ENCODE measurements at places on chromosomes 2 and 18.

- no peak for DNase-seq
These were observed 5.2 kb downstream of the MRPL35 start for GRCh38 chr2:86204458-86204857.

GRCh38 chr2:8120506-8120860 is 561.4 kb upstream of the ID2 start:
- DNase-seq, result no peak

DNA sequence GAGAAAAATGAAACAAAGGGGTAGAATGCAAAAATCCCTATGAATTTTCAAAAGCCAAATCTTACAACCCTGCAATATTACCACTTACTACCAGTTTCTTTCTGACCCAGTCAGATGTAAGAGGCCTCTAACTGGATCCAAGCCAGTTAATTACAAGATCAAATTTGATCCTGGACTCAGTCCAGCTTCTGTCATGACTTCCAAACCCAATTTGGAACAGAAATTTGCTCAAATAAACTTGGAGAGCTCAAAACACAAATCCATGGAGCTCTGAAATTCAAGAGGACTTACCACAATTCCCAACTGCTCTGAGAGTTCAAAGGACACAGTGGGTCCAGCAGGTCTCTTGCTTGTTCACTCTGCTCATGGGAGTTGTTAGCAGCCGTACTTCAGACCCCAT is 1271.7 kb upstream of the SLC39A10 start:
- no peak for DNase-seq

DNA sequence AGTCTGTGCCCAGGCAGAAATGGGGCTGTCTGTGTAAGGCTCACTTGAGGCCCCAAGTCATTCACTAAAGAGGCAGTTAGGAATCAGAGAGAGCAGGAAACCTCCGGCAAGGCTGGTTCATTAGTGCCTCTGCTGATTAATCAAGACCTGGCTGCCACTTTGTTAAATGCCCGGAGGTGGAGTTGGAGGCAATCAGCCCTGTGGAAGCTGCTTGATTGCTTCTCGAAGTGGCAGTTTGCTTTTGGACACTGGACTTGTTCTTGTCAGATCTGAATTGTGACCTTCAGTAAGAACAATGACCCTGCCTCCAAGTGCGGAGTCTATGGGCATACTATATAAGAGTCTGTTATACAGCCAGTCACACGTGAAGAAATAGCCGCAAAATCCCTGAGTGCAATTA is 183.9 kb upstream of the LINC00305 start:
- DNase-seq, result no peak

- DNase-seq, result no peak
These were observed 14.3 kb upstream of the MAP3K2 start for GRCh38 chr2:127401757-127402695.

- DNase-seq, result no peak
These were observed 146.0 kb upstream of the SERTAD2 start for GRCh38 chr2:64799592-64800252.

DNA sequence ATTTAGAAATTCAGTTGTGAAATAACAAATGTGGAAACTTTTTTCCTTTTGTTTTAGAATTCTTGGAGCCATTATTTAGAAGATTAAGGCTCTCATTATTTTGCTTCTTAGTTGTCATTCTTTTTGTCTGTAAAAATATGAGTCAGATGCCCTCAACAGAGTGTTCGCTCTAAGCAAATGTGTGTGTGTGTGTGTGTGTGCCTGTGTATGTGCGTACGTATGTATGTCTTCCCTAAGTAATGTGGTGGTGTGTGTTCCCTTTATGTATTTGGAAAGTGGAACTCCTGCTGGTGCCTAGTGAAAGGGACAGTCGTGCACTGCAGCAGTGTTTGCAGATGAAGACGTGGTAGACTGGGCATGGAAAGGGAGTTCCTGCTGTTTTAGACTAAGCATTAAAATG is 27.5 kb downstream of the ZNF407 start:
- peak; percentile 28 for DNase-seq

DNA sequence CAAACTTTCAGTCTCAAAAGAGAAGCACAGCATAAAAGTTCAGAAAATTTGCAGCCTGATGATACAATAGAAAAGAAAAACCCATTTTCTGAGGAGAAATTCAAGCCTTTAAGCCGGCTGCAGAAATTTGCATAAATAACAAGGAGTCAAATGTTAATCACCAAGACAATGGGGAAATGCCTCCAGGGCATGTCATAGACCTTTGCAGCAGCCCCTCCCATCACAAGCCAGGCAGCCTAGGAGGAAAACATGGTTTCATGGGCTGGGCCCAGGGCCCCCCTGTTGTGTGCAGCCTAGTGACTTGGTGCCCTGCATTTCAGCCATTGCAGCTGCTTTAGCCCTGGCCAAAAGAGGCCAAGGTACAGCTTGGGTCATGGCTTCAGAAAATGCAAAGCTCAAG is 54.1 kb upstream of the CAVIN2 start:
- DNase-seq, result no peak

GRCh38 chr2:109184368-109184767 is 55.4 kb downstream of the SH3RF3 start:
- no peak for DNase-seq

- DNase-seq, result peak; percentile 28
These were observed 1.3 kb upstream of the SMAD2 start for GRCh38 chr18:47931718-47932103.

GRCh38 chr2:132850688-132851087 is 180.7 kb upstream of the LYPD1 start:
- no peak for DNase-seq

- DNase-seq, result no peak
These were observed 75.3 kb downstream of the COMMD1 start for GRCh38 chr2:61980758-61981157.

DNA sequence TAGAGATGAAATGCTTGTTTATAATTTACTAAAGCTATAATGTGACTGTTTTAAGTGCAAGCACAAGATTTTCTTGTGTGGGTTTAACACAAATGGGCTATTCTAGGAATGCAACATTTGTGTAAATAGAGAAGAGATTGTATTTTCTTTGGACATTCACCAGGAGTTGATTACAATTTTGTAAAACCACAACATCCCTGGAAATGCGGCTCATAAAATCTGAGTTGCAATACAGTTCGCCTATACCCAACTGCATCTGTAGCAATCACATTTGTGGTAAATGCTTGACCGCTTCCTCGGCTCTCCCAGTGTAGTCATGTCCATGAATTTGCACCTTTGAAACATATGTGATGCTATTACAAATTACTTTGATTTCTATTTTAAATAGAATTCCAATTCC is 348.7 kb upstream of the CDH20 start:
- DNase-seq, result peak; percentile 93

GRCh38 chr2:173652767-173653431 is 298.2 kb downstream of the CDCA7 start:
- DNase-seq, result peak; percentile 96

DNA sequence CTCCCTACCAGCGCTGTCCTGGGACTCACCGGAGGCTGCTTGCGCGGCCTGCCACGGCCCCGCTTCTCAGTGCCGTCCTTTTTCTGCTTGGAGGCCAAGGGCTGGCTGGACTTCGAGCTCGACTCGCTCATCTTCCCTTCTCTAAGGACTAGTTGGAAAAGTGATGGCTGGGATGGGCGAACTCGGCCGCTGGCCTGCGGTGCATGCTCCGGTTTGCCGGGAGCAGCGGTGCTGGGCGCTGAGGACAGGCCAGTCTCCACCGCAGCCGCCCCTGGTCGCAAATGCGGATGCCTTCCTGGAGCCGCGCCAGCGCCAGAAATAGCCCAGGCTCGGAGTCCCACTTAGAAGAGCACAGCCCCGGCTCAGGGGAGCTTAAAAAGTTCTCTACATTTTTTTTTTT is 3.1 kb downstream of the C2orf81 start:
- DNase-seq, result no peak

- no peak for DNase-seq
These were observed 31.9 kb downstream of the ACKR3 start for GRCh38 chr2:236601316-236602202.

GRCh38 chr2:121650315-121650930 is 1.2 kb upstream of the CLASP1 start:
- DNase-seq, result peak; percentile 29

DNA sequence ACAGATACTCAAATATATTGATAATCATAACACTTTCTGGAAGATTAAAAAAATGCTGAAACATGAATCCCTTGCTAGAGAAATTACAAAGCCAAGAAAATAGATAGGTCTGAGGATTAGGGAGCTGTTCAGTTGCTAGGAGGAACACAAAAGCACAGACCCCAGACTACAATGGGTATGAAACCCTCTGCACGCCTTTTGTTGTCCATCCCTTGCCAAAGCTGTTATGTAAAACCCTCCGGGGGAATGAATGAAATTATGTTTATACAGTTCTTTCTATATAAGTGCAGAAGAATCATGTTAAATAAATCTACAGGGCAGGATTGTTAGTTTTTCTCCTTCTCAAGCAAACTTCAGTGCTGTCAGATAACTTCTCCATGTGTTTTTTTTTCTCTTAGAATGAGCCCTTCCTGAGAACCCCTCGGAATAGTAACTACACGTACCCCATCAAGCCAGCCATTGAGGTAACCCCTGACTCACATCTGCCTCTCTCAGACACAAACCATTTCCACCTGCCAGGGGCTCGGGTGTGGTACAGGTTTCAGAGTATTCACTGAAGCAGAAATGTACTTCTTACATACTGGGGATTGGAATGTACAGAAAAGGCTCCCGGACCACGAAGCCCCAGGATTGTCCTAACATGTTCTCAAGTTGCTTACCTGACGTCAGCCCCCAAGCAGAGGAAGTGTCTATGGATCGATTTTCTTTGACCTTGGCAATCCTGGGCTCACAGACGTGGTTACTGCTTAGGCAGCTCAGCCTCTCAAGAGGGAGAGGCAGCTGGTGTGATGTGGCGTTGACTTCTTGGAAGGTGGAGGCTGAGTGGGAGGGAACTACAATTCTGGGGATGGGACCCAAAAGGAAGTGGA is 118.0 kb downstream of the PLB1 start:
- peak; percentile 99 for DNase-seq

DNA sequence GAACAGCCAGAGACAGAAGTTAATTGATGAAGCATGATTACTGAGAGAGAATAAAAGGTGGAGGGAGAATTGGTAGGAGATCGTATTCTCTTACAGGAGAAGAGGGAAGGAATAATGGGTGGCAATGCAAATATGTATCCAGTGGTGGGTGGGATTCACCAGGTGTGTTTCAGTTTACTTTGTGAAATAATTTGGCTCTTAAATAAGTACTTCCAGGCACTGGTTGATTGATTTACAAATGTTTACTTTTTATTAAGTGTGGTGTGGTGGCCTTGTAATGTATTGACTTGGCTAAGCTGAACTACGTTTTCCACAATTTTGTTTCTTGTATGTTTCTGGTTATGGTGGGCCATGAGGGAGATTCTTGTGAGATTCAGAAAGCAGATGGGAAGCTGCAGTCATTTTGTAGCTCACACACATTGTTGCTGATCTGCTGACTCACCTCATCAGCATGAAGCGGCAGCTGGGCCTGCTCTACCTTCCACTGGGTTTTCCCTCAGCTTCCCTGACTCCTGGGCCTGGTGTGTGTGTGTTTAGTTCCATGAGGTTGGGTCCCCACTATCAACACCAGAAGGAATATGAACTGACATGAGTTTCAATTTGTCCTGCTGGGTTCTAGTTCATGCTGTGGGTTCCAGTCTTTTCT is 32.6 kb downstream of the MYL12B start:
- no peak for DNase-seq

DNA sequence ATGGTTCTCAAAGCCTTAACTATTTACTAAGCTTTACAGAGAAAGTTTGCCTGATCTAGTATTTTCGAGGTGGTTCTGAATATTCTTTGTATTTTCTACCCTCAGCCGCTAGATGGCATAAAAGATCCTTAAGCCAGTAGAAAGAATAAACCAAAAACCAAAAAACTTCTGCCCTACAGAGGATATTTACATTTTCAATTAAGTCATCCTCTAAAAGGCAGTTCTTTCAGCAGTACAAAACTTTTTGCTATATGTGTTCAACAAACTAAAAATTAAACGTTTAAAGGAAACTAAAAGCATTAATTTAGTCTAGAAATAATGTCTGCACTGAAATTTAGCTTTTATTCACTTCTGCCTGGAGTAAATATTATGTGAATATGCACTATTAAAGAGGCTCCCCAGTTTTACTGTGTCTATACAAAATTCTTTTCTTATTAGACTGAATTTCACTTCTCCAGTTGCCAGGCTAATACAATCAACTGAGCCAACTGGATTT is 297.5 kb downstream of the PIEZO2 start:
- DNase-seq, result peak; percentile 72

Data from astrocyte of the spinal cord (primary cell).